ENCODE measurements at places on chromosomes 6 and 20.
A peak's percentile ranks its signal among the peaks of the same experiment; 100 is the strongest.

DNA sequence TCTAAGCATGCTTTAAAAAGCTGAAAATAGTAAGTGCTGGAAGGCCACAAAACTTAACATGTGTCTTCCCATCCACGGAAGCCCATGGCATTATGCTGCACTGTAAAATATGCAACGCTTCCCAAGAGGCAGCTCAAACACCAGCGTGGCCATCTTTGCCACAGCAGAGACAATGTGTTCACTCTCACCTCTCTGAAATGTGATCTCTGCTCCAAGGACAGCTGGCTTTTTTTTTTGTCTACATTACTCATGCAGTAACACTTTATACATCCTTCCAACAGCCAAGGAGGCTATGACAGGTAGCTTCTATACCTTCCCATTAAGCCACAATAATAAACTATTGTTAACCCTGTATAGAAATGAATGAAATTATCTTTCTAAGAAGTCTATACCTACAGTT is 49.2 kb downstream of the BLOC1S5 start:
- no peak for DNase-seq

DNA sequence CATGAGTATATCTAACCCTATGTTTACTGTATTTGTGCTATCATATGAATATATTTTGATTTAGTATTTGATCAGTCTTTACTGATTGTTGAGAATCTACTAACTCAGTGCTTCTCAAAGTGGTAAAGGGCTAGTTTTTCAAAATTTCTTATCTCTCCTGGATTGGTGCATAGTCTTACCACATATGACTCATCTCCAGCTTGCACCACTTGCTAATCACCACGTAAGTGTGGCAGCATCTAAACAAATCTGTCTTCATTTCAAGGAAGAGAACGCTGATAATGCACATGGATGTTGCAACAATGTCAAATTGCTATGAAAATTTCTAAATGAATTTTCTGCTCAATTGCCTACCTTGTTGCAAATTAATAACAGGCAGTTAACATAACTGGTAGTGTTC is 299.5 kb downstream of the PAX1 start:
- no peak for DNase-seq

DNA sequence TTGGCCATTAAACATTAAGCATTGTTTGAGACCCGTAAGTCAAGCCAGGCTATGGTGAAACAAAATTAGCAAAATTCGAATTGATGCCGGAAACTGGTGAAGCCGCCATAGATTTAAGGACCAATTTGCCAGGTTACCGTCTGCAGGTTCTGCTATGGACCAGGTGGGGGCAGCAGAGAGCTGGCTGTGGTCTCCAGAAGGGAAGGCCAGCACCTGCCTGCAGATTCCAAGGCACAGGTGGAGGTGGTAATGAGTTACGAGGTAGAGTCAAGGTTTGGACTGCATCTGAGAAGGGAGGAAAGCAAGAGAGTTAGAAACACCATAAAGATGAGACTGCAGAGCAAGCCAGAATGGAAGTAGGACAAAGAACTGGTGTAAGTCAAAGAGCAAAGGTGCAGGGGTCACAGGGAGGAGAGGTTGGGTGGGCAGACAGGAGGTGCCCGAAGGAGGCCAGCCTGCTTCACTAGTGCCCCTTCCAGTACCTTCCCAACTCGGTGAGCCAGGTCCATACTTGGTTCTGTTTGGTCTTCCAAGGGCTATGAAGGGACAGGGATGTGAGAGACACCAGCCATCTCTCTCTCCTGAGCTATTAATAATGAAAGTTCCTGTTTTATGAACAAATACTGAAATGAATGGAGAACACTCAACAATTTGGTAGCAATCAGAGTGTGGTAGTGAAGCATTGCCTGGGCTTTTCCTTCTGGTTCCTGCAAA is 131.6 kb upstream of the ESR1 start:
- peak; percentile 32 for DNase-seq

- DNase-seq = no peak
Measured at GRCh38 chr6:133062077-133062476, 179.1 kb upstream of the EYA4 start.

GRCh38 chr6:113432521-113433334 is 424.4 kb upstream of the MARCKS start:
- no peak for DNase-seq

GRCh38 chr6:42864602-42865001 is 14.8 kb upstream of the RPL7L1 start:
- no peak for DNase-seq

GRCh38 chr6:28543651-28544610 is 18.2 kb downstream of the GPX5 start:
- DNase-seq = no peak

- DNase-seq = no peak
Measured at GRCh38 chr20:8527998-8528723, 396.1 kb downstream of the PLCB1 start.

- DNase-seq = no peak
Measured at GRCh38 chr6:149851461-149852110, 12.6 kb downstream of the LRP11 start.

- no peak for DNase-seq
Measured at GRCh38 chr20:22324505-22324904, 259.9 kb downstream of the FOXA2 start.

GRCh38 chr20:14307956-14308355 is 29.5 kb downstream of the FLRT3 start:
- DNase-seq = no peak

- no peak for DNase-seq
Measured at GRCh38 chr20:33554914-33555420, 65.1 kb downstream of the CBFA2T2 start.

- DNase-seq = no peak
Measured at GRCh38 chr6:113338644-113339043, 518.5 kb upstream of the MARCKS start.

DNA sequence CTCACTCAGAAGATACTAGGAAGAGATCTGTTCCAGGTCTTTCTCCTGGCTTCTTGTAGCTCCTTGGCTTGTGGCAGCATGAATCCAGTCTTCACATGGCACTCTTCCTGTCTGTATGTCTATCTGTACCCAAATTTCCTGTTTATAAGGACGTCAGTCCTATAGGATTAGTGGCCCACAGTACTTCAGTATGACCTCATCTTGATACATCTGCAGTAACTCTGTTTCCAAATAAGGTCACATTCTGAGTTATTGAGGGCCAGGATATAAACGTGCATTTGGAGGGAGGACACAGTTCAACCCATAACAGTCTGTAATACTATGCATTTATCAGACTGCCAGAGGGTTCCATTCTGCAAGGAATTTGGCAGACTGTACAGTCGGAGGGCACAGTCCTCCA is 57.6 kb upstream of the DYNLRB1 start:
- no peak for DNase-seq

GRCh38 chr20:58694241-58695083 is 1.9 kb downstream of the NPEPL1 start:
- no peak for DNase-seq

DNA sequence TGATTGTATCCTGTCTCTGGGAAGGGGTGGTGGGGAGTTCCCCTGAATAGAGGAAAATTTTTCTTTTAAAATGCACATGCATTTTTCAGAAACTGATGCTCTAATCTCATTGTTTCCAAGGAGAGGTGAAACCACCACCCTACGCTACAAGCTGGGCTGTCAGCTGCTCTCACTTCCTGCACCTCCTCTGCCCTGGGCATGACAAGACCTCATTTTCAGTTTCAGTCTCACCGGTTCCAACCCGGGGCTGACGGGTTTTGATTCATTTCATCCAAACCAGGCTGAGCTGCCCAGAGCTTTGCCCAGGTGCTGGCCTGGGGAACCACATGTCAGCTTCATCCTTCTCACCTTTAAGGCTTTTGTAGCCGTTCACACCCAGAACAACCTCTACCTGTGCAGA is 99.7 kb downstream of the EYA2 start:
- peak; percentile 29 for DNase-seq

DNA sequence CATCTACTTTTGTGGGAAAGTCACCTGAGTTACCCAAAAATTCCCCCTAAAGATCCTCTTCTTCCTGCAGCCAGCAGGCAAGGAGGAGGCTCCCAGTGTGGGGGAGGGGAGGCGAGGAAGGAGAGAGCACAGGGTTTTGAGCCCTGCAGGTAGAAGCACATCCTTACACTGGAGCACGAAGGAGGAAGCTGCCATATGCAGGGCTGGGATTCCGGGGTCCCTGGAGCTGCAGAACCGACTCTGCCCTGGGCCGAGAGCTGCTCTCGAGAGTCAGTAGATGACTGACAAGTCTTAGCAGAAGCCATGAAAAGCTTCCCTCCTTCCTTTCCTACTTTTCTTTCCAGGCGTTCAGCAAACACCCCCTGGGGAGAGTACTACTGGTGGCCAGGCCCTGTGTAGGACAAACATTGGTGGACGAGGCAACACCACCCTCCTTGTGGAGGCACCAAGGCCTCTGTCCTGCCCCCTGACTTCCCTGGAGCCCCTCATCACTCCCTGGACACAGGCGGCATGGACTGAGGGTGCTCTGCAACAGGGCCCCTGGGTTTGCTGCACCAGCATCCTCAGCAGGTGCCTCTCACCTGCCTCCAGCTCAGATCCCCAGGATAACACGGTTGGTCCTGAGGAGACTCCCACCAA is 211.7 kb upstream of the CST7 start:
- no peak for DNase-seq

GRCh38 chr6:52399511-52400312 is 20.4 kb upstream of the EFHC1 start:
- no peak for DNase-seq

GRCh38 chr6:18053078-18053477 is 65.6 kb upstream of the KIF13A start:
- DNase-seq = no peak

DNA sequence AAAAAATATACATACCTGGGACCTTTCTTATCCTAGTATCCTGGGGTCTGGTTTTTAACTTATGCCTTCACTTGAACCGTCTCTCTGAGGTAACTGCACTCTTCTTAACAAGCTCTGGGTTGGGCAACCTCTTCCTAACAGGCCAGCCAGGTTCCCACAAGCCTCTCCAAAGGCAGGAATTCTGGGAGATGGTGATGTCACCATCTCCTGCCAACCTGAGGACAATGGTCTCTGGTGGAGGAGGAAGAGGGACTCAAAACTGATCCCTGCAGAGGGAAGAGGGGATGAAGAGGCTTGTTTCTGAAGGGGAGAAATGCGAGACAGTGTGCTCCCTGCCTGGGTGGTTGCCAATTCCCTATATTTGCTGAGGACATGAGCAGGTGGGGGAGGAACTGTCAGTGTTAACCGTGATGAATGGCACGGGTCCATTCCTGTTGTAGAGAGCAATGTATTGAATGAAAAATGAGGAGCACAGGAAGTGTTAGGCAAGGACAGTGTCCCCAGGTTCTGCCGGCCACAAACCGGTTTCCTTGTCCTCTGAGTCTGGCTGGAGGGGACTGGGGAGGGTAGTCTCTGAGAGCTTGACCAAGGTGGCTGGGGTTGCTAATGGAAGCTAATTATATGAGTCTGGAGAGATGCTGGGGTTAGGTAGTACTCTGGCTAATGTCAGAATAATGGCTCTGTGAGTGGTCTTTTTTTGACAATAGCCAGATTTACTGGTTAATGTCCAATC is 95.5 kb downstream of the KCNB1 start:
- DNase-seq = no peak

- no peak for DNase-seq
Measured at GRCh38 chr6:43086022-43086658, 10.0 kb downstream of the PTK7 start.

DNA sequence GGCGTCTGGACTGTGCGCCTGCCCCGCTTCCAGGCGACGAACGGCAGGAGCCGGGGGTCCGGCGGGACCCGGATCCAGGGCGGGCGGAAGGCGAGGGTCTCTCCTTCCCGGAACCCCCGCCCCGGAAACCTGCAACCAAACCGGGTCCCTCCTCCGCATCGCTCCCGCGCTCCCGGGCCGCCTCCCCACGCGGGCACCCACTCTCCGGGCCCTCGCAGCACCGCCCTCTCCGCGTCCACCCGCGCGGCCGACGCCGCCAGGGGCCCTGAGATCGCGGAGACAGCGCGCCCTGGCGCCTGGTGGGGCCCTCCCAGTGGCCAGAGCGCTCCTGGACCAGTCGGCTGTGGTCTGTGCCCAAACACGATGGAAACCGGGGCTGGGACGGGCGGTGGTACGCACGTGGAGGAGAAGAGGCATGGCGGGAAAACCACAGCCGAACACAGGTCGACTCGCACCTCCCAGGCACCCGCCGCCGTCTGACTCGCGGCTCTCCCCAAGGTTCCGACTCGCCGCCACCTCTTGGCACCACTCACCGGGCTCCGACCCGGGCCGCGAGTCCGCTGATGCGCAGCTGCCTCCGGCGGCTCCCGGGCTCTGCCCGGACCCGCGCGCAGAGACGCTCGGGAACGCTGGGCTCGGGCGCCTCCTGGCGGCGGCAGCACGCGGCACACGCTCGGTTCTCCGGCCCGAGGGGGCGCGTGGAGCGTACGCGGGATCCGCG is 7.9 kb downstream of the NKX2-2 start:
- no peak for DNase-seq

DNA sequence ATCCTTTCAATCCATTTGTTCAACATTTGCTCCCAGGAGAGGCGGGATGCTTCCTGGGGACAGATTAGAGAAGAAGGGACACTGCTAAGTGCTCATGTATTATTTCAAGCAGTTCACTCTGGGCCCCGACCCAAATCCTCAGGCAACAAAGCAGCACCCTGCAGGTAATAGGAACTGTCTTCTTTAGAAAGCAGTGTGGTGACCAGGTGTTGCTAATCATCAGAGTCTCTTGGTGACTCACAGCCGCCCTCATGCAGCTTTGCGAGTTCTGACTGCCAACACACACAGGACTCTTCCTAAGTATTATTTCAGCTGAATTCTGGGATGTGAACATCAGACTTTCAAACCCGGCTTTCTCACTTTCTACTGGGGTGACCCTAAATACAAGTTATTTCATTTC is 356.4 kb downstream of the PRKN start:
- no peak for DNase-seq

DNA sequence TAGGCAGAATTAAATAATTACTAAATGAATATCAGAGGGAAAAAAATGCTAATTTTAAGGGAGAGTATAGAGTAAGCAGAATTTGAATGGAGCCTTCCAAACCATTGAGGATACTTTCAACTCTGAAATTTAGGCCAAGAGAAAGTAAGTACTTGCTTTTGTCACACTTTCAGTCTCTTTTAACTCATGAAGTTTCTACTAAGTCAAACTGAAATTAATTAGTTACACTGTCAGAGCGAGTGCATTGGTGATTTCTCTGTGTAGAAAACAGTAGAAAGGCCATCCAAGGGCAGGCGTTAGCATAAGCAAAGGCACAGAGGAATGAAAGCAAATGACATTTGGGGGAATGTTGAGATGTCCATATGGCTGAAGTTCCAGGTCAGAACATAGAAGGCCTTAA is 92.9 kb downstream of the PLEKHG1 start:
- DNase-seq = no peak

DNA sequence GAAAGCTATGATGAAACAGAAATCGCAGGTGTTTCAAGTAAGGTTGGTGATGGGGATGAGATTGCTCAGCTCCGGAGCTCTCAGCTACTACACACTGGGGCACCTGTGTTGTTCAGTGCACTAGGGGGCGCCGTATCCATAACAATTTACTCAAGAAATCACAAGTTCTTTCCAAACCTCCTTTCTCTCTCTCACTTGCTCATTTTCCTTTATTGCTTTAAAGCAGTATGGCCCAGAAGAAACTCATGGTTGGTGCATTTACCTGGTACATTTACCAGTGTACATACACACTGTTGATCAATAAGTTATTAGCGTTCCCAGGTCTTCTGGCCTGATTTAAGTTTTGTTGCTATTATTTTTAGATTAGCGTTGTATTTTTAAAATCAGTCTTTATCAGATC is 235.2 kb upstream of the TAB2 start:
- DNase-seq = peak; percentile 75

All from stimulated activated CD4-positive, alpha-beta T cell treated with anti-CD3 and anti-CD28 coated beads, Interleukin-1b, Interleukin-23, amount 100 ng/mL, for 24 hours (primary cell).